ENCODE measurements at places on chromosomes 2 and 18. TPM values are rescaled to one million over a fixed set of nuclear protein-coding genes. Genes with fewer than 3 reads are reported as not detected.
A peak's percentile ranks its signal among the peaks of the same experiment; 100 is the strongest.

Gene PCARE
- 0.30 TPM for polyA plus RNA-seq

Gene SMAD2
- 109 TPM for polyA plus RNA-seq

Gene AQP12A
- polyA plus RNA-seq: not detected

Gene RAD51AP2
- polyA plus RNA-seq: 0.02 TPM

Gene GRP
- polyA plus RNA-seq: not detected

Gene TSPYL6
- polyA plus RNA-seq: 0.05 TPM

Gene SLC30A3
- 0.27 TPM for polyA plus RNA-seq

Gene RRM2
- polyA plus RNA-seq: 0.51 TPM

Gene ODC1
- polyA plus RNA-seq: 101 TPM

Gene PLEK
- polyA plus RNA-seq: 22.1 TPM

DNA sequence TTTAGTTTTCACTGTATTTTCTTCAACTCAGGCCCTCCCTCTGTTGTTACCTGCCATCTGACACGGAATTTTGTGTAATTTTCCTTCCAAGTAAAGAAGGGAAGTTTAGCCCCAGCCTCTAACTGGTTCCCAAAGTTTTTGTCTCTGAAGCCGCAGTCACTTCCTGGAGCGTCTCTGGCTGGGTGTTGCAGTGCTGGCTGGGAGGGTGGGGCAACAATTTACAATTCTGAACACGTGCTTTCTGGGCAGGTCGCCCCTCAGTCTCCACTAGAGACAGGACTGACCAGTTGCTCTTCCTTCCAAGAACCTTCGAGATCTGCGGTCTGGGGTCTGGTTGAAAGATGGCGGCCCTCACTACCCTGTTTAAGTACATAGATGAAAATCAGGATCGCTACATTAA lies 3.5 kb downstream of the CNDP2 start:
- peak overlapping the region; percentile 15 for H3K27ac ChIP-seq
- peak; percentile 81 for DNase-seq
- no peak overlapping the region for H3K4me3 ChIP-seq
- peaks cover 4% of the 10 kb centered on the region for H3K4me1 ChIP-seq
- H3K36me3 ChIP-seq: no peaks in the 10 kb centered on the region

- no peak overlapping the region for H3K27ac ChIP-seq
- no peaks in the 10 kb centered on the region for H3K36me3 ChIP-seq
- no peaks in the 10 kb centered on the region for H3K27me3 ChIP-seq
- H3K4me1 ChIP-seq: no peaks in the 10 kb centered on the region
- H3K4me3 ChIP-seq: no peak overlapping the region
Measured at GRCh38 chr2:216023055-216023648, 9.8 kb upstream of the MREG start.

- peaks cover 29% of the 10 kb centered on the region for H3K4me1 ChIP-seq
- H3K27ac ChIP-seq: no peak overlapping the region
- H3K27me3 ChIP-seq: no peaks in the 10 kb centered on the region
- H3K4me3 ChIP-seq: no peak overlapping the region
- no peaks in the 10 kb centered on the region for H3K36me3 ChIP-seq
Measured at GRCh38 chr2:96262306-96262705, 3.5 kb downstream of the TMEM127 start.

GRCh38 chr2:219408204-219408603 lies 10.0 kb upstream of the DES start:
- no peak for DNase-seq
- peaks cover 2% of the 10 kb centered on the region for H3K4me1 ChIP-seq
- no peaks in the 10 kb centered on the region for H3K36me3 ChIP-seq
- no peaks in the 10 kb centered on the region for H3K27me3 ChIP-seq

DNA sequence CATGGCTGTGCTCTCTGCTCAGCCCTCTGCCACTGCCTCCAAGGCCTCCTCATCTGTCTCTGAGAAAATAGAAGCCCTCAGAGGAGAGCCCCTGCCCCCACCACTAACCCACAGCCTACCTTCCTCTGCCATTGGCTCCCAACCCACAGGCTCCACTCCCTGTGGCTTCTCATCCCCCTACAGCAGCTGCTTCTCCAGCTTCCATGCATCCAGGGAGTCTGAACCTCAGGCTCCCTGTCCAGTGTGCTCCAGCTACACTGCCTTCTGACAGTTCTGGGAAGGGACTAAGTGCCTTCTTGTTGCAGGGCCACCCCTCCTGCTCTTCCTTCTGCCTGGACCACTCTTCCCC lies 29.3 kb downstream of the COL6A3 start:
- no peak overlapping the region for H3K4me3 ChIP-seq
- no peaks in the 10 kb centered on the region for H3K36me3 ChIP-seq
- H3K27ac ChIP-seq: no peak overlapping the region
- H3K4me1 ChIP-seq: peaks cover 3% of the 10 kb centered on the region
- H3K27me3 ChIP-seq: no peaks in the 10 kb centered on the region

GRCh38 chr2:70850925-70851324 lies 15.3 kb upstream of the CD207 start:
- no peak overlapping the region for H3K27ac ChIP-seq
- no peak for DNase-seq
- H3K4me3 ChIP-seq: no peak overlapping the region
- no peaks in the 10 kb centered on the region for H3K36me3 ChIP-seq
- H3K27me3 ChIP-seq: no peaks in the 10 kb centered on the region
- H3K4me1 ChIP-seq: no peaks in the 10 kb centered on the region

DNA sequence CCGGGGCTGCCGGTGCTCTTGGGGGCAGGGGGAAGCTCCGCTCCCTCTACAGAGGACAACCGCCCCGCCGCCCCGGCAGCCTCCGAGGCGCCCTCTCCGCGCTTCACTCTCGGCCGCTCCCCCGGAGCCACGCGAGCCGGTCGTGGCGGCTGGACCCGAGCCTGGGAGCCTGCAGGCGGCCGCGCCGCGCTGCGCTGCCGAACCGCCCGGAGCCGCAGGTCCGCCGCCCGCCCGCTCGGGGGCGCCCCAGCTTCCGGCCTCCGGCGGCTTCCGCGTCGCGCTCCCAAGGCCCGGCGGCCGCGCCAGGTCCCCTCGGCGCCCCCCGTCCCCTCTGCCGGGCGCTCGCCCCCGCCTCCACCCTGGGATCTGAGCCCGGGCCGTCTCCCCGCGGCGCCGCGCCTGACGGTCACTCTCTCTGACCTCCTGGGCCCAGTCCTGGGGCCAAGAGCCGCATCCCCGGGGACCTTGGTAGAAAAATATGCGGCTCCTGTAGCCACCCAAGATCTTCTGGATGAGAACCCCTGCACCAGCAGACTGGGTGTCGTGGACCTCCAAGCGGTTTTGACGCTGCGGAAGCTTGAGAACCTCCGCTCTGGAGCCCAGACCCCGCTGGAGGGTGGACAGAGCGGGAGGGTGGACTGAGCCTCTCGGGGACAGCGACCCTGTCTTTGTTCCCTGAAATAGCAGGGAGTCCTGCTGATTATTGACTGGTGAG lies 44.3 kb downstream of the SERTAD2 start:
- H3K27me3 ChIP-seq: no peaks in the 10 kb centered on the region
- H3K36me3 ChIP-seq: no peaks in the 10 kb centered on the region
- H3K4me1 ChIP-seq: peaks cover 6% of the 10 kb centered on the region
- DNase-seq: peak; percentile 47
- H3K4me3 ChIP-seq: peak overlapping the region; percentile 33

DNA sequence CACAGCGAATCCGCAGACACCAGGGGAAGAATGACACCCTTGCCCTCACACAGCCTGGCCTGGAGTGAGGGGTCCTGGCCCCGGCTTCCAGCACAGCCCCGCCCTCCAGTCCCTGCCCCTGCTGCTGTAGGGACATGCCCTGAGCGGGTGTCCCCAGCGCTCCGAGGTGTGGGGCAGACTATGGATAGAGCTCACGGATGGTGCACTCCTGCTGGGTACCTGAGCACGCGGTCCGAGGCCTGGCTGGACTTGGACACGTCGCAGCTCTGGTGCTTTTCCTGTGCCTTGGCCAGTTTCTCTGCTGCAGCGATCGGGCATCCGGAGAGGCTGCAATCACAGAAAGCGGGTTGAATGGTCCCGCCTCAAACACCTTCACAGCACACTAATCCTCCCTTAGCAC lies 165.7 kb upstream of the PXDN start:
- no peak overlapping the region for H3K27ac ChIP-seq
- H3K27me3 ChIP-seq: no peaks in the 10 kb centered on the region
- no peaks in the 10 kb centered on the region for H3K36me3 ChIP-seq
- DNase-seq: no peak

DNA sequence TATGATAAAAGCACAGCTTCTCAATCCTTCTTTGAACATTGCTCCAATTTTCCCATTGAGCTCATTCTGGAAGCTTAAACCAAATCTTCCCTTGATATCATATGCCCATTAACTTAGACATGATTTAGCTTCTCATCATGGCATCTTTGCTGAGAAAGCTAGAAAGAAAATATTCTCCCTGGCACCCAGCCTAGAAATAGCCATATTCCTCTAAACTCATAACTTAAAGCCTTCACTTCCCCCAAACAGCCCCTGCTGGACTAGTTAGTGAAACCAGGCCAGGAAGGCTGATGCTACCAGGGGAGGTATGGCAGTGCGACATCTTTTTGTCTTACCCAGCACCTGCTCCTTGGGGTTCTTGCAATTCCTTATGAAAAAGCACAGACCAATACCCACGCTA lies 4.3 kb downstream of the AAK1 start:
- no peak overlapping the region for H3K4me3 ChIP-seq
- H3K4me1 ChIP-seq: peaks cover 14% of the 10 kb centered on the region
- H3K27ac ChIP-seq: no peak overlapping the region

All from ovary (tissue), 10 donors.